Activated T-cell treated with anti-CD3 and anti-CD28 coated beads, Interleukin-2, amount 50 U/mL, for 1 hour (primary cell): ENCODE measurements at places on chromosomes 4 and X.

- no peak for DNase-seq
Observed at GRCh38 chr4:87120010-87120409, 100.4 kb downstream of the KLHL8 start.

GRCh38 chr4:84032372-84032771 is 466.7 kb downstream of the NKX6-1 start:
- no peak for DNase-seq

GRCh38 chr4:188949596-188949995 is 810.4 kb downstream of the TRIML1 start:
- DNase-seq: no peak

- peak; percentile 16 for DNase-seq
Observed at GRCh38 chr4:10082459-10083272, 33.9 kb downstream of the WDR1 start.

DNA sequence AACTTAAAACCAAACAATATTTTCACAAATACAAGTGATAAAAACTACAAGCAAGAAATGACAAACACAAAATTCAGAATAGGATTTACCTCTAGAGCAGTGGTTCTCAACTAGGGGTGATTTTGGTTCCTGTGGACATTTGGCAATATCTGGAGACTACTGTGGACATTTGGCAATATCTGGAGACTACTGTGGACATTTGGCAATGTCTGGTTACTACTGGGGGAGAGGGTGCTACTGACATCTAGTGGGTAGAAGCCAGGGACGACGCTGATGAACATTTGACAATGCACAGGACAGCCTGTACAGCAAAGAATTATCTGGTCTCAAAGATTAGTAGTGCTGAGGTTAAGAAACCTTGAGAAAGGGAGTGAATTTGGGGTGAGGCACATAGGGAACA is 169.8 kb downstream of the CLCN4 start:
- DNase-seq: no peak

GRCh38 chr4:153246446-153247115 is 42.3 kb downstream of the TRIM2 start:
- no peak for DNase-seq

- no peak for DNase-seq
Observed at GRCh38 chr4:26941951-26942350, 81.3 kb downstream of the STIM2 start.

DNA sequence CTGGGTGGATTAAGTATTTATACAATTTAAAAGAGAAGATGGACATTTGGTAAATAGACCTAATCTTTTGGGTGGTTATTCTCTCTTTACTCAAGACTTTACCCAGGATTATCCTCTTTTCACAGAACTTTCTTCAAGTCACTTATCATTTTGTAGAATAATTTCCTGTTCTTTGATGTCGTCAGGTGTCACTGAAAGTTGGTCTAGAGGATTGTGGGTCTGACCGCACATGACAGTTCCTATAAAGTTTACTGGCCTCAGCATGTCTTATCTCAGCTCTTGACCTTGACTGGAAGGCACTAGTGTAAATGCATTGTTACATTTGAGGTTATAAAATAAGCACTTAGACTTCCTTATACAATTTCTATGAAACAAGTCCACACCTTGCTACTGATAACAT is 139.9 kb upstream of the SLC4A4 start:
- no peak for DNase-seq

- DNase-seq: no peak
Observed at GRCh38 chr4:170497689-170498088, 407.9 kb upstream of the AADAT start.

DNA sequence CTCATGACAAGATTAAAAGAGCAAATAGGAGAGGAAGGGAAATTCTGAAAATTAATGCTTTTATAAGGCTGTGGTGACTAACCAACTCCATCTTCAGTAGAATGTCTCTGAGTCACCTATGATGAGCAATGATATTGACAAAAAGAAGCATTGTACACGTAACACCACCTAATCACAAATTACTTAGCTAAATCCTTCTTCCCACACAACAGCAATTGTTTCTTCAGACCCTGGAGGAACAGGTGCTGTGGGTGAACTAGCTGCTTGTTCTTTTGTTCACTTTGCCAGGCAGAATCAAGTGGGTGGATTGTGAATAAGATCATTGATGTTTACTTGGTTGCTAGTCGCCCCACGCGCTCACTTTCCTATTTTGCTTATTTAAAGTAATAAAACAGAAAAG is 315.5 kb downstream of the CAMK2D start:
- DNase-seq: no peak

GRCh38 chr4:54187148-54187547 is 41.9 kb upstream of the PDGFRA start:
- DNase-seq: no peak

DNA sequence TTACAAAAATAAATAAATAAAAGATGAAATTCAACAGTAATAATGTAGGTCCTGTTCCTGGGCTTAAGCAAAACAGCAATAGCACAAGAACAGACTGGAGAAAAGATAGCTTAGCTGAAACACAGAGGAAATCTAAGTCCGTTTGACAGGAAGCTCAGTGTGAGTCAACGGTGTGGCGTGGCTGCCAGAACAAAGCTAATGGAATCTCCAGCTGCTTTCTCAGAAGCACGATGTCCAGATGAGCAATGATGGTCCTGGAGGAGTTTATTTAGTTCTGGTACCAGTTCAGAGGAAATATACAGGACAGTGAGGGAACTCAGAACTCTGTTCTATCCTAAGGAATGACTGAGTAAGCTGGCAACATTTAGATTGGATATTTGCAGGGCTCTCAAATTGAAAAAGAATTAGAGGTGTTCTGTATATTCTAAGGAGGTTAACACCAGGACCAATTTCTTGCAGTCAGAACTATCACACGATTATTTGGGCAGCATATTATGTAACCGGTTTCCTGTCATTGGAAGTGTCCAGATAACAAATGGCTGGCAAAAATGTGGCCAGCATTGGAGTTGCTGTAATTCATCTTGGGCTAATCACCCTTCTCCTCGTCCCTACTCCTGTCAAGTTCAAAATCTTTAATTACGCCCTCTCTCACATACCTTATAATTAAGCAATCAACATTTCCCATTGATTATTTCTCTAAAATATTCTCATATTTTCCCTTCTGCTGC is 12.7 kb downstream of the GAB3 start:
- DNase-seq: peak; percentile 42

DNA sequence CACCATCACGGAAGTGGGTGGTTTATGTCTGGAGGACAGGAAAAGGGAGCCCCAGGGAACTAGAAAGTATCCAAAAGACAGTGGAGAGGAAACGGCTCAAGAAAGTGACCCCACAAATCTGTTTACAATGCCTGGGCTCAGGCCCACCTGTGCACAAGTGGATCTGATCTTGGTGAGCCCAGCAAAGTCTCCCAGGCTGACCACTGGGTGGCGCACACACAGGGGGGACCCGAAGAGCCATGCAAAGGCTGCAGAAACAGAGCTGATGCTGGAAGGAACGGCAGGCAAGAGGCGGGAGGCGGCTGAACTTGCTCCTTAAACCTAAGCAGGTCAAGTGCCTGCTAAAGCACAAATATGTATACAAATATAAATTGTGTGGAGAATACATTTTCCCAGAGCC is 9.6 kb downstream of the HAUS7 start:
- peak; percentile 57 for DNase-seq

GRCh38 chr4:78667764-78668163 is 108.4 kb upstream of the BMP2K start:
- no peak for DNase-seq

- DNase-seq: no peak
Observed at GRCh38 chr4:163343604-163344146, at the start of gene NPY5R. TSS of gene NPY5R (plus strand) at chr4:163343892. CDS start at chr4:163350274, 6,382 bp downstream.

DNA sequence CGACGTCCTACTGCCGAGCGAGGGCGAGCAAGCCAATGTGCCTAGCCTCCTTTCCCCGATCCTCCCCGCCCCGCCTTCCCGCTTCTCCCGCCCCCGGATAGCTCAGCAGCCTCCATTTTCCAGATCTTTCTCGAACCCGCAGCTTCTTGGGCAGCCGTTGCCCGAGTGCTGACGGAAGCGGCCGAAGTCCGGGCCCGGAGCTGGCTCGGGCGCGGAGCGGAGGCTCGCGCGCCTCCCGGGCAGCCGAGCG is 172 bp upstream of the HSPA4L start:
- no peak for DNase-seq

GRCh38 chr4:152935143-152935542 is 980 bp upstream of the FHDC1 start:
- no peak for DNase-seq

DNA sequence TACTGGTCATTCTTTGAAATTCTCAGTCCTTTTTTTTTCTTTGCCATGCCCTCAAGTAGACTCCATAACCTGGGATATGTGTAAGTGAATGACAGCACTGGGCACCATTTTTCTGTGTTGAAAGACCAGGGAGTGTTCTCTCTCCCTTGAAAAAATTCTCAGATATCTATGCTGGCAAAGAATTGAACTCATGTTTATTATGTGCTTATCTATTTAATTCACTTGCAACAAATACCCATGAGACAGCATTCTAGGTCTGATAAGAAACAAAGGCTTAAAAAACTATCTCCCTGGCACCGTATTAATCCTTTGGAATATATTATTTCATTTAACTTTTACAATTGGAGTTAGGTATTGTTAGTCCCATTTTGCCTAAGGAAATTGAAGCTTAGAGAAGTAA is 36.7 kb downstream of the LARP7 start:
- no peak for DNase-seq

GRCh38 chr4:14878681-14879080 is 123.6 kb upstream of the CPEB2 start:
- DNase-seq: no peak

DNA sequence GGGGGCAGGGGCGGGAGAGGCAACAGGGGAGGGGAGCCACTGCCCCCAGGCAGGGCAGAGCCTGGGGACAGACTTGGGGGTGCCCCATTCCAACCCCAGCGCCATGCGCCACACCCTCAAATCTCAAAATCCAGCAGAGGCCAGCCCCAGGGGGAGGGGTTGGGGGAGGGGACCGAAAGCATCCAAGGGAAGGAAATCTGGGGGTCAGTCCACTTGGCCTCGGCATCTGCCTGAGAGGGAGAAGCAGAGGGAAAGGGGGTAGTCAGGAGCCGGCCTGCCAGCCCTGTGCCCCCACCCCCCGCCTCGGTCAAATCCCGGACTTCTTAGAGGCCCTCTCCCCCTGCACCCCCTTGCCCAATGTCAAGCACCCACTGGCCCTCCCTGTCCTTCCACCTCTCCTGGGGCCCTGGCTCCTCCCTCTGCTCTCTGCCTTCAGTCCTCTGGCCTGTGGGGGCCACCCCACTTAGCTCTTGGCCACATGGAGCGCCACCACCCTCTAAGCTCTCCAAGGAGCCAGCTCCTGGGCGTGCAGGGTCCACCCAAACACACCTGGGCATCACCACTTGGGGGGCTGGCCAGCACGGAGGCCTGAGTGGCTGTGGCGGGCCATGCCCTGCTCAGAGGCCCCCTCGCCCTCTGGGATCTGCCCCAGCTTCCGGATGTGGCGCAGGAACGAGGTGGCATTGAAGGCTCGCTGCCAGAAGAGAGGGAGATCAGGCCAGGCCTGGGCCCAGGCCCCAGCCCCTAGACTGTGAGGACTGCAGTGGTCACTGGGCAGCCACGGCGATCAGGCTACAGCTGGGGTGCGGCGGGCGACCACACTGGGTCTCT is 3.5 kb downstream of the PNCK start:
- DNase-seq: no peak

- no peak for DNase-seq
Observed at GRCh38 chrX:18579495-18579894, 92.4 kb downstream of the RS1 start.

DNA sequence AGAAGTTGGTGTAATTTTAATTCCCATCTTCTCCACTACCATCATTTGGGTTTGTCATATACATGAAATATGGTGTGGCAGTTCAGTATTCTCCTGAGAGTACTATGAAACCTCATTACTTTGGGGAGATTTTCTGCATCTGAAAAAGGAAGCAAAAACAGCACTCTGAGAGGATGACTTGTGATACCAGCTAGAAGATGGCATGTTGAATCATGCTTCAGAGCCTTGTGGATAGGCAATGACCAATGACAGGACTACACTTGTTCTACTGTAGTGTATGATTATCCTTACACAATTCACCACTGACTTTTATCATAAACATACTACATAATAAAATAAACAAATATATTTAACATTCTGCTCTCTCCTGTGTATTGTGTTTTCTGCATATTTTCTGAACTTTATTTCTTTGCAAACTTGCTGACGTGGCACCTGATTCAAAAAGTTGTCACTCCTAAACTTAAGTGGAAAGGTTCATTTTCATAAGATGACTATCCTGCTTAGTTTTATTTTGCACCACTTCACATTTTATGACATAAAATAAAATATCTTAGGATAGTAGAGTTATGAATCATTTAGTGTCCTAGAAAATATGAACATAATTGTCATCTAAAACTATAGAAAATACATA is 991.3 kb downstream of the FSTL5 start:
- no peak for DNase-seq

GRCh38 chrX:111349934-111350333 is 62.1 kb downstream of the DCX start:
- DNase-seq: no peak

- DNase-seq: no peak
Observed at GRCh38 chr4:37562592-37562991, 123.6 kb downstream of the RELL1 start.

DNA sequence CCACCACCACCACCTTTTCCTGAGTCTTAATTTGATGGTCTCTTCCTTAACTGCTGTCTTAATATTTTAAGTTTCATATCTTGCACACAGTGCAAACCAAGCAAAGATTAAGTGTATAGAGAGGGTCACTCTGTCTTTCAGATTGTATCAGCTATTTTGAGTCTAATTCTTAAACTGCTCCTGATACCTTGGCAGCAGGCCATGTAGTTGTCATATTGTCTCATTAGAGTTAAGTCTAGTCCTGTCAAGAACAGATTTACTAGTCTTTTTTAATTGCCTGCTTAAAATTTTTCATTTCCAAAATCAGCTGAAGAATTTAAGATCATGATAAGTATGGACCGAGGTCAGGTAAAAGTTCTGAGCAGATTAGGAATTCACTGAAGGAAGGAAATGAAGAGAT is 51.5 kb downstream of the FHIP1A start:
- DNase-seq: no peak

DNA sequence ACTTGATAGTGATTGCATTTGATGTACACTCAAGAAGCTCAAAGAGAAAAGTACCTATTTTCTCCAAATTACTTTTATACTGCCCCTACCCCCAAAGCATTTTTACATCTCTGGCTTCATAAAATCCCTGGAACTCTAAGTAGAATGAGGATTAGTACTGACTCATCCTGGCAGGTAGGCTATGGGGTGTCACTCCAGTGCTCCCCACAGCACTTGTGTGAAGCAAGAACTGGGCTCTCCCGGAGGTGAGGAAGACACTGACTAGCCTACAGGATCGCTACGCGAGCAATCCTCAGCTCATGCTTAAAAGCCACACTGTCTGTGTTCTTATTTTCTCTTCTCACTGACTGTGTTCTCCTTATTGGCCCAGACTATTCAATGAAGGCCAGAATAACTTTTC is 90.4 kb upstream of the NDP start:
- DNase-seq: no peak
